Ascending aorta (tissue), 2 donors: ENCODE measurements at places on chromosomes 16 and 17.
A peak's percentile ranks its signal among the peaks of the same experiment; 100 is the strongest.

- DNase-seq: no peak
Observed at GRCh38 chr16:68022278-68022727, 729 bp downstream of the DDX28 start.

GRCh38 chr16:52251495-52251894 lies 295.4 kb downstream of the TOX3 start:
- no peak for DNase-seq

DNA sequence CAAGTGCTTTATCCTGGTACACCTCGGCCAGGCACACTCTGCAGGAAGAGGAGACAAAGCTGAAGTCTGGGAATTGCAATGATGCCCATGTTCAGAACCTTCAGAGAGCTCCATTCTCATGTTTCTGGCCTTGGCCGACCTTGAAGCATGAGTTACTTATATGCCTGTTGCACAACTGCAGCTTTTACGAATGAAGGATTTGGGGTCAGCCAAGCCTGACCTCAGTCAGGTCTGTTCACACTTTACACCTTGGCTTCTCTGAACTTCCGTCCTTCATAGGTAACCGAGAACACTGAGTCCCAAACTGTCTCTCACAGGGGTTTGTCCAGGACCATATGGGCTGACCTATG lies 66.7 kb downstream of the GTF3C1 start:
- no peak for DNase-seq

DNA sequence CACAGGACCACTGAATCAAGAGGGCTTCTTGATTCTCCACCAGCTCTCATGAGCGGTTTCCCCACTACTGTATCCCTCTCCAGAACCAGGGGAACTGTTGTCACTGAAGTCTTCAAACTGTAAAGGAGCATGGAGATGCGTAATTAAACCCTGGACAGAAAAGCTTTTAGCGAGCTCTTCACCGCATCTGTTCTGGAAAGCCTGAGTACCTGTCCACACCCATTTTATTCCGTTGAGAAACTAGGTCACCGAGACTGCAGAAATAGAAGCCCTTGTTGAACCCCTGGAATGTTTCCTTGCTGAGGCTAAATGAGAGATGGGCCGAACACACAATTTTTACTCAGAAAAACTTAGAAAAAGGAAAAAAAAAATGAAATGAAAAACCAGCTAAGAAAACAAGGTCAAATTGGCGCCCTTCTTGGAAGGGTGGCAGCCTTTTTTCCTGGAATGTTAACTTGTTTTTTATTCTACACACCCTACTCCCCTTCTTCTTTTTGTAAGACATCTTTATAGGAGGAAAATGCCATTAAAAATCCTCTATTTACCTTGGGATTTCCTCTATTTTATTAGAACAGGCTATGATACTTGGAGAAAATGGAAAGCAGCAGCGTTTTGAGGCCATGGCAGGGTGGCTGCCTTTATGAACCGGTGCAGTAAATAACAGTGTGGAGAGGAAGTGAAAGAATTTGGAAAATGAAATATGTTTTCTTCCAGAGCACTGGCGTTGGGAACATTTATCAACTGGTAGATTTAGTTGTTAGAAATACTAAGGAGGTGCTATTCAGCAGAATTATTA lies 52.6 kb upstream of the CRISPLD2 start:
- no peak for DNase-seq

DNA sequence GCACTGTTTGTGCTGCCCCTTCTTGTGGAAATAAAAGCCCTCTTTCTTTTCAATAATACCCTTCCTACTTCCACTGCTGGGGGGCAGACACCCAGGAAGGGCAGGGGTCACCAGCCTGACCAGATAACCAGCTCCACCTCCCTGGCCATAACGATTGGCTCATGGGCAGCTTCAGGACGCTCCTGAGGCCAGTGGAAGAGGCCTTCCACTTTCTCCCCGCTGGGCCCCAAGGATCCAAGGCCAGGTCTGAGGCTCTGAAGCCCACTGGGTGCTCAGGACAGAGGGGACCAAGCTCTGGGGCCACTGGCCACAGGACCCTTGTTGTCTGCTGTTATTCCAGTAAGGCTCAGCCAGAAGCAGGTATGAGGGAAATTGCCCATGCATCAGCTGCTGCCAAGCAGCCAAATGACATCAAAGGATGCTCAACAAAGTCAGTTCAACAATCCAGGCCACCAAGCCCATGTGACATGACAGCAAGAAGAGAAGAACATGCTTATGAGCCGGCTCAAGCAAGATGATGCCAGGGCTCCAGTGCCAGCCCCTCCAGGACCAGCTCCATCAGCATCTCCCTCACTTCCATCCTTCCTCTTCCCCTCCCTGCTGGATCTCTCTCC lies 238.8 kb downstream of the ZNF423 start:
- DNase-seq: peak; percentile 46

DNA sequence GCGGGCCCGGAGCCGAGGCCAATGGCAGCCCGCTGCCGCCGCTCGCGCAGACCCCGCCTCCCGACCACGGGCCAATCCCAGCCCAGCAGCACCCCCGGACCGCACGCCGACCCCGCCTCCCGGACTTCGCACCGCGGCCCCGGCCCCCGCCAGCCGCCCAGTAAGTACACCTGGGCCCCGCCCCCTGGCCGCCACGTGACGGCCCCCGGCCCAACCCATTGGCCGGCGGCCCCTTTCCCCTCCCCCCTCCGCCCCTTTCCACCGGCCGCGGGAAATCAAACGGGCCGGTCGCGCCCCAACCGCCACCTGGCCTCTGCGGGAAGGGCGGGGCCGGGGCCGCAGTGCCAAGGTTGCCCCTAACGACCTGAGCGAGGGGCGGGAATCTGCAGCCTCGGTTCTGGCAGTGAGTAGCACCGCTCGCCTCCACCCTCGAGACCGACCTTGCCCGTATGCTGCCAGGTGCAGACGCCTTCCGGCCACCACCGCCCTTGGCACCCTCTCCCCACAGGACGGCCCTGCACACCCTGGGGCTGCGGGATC lies at the start of gene YBX2:
Gene YBX2 (minus strand): TSS at position 26 of the 540 bp plus-strand sequence. CDS start 139 bp downstream, outside the sequence.
- DNase-seq: no peak

- DNase-seq: no peak
Observed at GRCh38 chr17:72280881-72281280, 160.1 kb downstream of the SOX9 start.

GRCh38 chr16:3948378-3948995 lies 68.0 kb upstream of the CREBBP start:
- DNase-seq: no peak

GRCh38 chr16:67202956-67203493 lies 4.1 kb downstream of the ELMO3 start:
- no peak for DNase-seq

DNA sequence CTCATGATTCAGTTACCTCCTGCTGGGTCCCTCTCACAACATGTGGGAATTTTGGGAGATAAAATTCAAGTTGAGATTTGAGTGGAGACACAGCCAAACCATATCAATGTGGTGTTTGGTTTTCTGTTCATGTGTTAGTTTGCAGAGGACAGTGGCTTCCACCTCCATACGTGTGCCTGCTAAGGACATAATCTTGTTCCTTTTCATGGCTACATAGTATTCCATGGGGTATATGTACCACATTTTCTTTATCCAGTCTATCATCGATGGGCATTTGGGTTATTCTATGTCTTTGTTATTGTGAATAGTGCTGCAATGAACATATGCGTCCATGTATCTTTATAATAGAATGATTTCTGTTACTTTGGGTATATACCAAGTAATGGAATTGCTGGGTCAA lies 4.5 kb upstream of the WWOX start:
- no peak for DNase-seq

DNA sequence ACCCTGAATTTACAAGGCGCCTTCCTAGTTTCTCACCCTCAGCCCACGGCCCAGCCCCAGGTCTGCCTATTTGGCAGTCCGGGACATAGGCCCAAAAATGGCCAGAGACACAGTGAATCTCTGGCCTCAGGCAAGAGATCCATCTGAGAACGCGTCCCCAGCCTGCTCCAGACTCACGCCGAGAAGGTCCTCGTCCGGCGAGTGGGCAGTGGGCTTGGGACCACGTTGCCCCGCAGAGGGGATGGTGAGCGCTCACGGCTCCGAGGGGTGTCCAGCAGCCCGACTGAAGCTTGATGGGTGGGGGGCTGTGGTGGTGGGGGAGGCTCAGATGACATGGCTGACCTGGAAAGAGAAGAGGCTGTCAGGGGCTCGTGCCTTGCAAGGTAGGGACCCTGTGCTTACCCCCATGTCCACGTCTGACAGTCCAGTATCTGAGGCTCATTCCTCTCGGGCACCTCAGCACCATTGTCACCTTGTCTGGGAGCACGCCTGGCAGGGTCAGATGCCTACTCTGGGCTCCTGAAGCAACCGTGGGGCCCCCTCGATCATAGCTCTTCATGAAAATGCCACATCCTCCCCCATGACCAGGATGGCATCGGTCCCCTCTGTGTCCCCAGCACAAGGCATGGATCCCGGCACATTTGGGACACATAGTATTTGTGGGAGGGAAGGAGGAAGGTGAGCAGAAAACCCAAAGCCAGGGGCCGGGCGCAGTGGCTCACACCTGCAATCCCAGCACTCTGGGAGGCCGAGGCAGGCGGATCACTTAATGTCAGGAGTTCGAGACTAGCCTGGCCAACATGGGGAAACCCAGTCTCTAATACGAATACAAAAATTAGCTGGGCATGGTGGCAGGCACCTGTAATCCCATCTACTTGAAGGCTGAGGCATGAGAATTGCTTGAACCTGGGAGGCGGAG lies 9.6 kb downstream of the CARHSP1 start:
- no peak for DNase-seq

DNA sequence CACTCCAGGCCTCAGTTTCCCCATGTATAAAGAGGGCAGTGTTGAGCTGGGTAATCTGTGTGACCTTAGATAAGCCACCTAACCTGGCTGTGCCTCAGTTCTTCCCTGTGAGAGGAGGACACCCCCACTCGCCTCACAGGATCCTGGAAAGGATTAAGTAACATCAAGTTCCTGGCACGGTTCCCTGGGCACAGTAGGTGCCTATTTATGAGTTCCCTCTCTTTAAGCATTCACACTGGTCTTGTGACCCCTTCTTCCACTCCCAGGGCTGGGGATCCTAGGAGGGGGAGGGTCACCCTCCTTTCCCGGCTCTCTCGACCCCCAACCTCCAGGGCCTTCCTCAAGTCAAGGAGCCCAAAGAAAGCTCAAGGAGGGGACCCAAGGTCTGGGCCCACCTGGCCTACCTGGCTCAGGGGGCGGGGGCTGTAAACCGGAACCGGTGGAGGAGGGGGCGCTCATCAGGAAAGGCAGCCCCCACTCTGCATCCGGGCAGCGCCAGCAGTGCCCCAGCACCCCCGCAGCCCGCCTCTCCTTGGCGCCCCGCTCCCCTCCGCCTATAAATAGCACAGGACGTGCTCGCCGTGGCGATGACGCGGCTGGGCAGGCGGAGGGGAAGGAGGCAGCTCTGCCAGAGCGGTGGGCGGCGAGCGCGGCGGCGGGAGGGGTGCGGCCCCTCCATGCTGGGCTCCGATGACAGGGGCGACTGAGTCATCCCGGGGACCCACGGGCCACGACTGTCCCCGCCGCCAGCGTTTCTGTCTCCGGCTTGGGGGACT lies 9.4 kb downstream of the RPL19 start:
- peak; percentile 79 for DNase-seq

GRCh38 chr16:77344341-77344740 lies 90.5 kb downstream of the ADAMTS18 start:
- no peak for DNase-seq

DNA sequence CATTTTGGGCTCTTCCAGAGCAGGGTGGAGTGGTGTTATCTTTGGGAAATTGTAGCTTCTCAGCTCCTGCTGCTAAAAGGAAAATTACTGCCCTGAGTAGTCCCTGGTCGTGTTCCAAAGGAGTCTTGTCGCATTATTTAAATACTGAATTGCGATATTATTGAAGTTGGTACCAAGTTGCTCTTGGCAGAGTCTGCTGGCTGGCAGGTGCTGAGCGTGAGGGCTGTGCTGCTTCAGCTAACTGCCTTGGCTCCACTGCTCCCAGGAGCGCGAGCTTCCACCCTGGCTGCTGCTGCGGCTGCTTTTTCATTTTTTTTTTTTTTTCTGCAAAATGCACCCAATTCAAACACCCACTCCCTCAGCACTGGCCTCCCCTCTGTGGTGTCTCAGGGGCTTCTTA lies 289.8 kb downstream of the MAF start:
- DNase-seq: no peak

- DNase-seq: peak; percentile 97
Observed at GRCh38 chr17:2400877-2401425, at the start of gene MNT. Gene MNT (minus strand): TSS chr17:2401060. CDS start chr17:2400712, 348 bp downstream.

- DNase-seq: no peak
Observed at GRCh38 chr17:73878923-73879322, 234.7 kb upstream of the SDK2 start.

DNA sequence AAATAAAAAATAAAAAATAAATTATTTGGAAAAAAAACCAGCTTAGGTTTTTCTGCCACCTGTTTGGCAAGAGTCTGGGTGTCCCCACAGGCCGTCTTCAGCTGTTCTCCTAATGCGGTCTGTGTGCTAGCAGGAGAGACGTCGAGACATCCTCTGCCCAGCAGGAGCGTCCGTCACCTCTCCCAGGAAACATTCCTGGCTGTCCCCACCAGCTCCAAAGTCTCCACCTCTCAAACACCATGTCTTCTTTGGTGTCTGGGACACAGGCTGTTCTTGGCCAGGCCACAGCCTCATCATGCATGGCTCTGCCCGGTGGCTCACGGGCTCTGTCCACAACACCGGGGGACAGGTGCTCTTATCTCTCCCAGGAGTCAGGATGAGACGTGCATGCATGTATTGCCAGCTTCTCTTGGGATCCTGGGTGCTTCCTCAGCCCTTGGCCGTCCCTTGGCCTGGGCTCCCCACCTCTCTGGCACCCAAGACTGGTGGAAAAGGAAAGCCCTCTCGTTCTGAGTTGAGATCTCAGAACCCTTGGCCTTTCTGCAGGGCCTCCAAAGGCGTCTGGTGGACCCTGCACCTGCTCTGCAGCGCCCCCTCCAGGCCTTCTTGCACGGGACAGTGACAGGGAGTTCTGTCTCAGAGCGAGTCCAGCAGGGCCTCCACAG lies 84.9 kb upstream of the CBX4 start:
- DNase-seq: no peak

- DNase-seq: no peak
Observed at GRCh38 chr17:51805765-51806164, 352.7 kb downstream of the CA10 start.

DNA sequence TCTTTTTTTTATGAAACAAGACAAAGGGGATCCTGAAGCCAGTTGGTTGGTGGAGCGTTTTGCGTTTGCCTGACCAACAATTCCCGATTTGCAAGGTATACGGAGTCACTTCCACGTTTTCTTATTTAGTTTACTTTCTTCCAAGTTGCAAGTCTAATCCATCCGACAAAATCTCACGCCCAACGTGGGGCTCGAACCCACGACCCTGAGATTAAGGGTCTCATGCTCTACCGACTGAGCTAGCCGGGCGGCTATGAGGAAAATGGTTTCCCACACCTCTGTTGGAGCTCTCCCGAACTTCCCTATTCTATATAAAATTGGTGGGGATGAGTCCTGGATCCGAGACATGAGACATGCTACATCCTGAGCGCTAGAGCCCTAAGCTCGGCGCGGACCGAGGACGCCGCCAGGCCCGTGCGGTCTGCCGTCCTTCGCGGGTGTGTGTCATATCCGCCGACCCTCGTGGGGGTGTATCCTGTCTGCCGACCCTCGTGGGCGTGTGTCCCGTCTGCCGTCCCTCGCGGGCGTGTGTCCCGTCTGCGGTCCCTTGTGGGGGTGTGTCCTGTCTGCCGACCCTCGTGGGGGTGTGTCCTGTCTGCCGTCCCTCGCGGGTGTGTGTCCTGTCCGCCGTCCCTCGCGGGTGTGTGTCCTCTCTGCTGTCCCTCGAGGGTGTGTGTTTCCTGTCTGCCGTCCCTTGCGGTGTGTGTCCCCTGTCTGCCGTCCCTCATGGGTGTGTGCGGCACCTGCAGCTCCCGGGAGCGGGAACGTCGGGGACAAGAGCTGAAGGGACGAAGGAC lies 22.6 kb downstream of the ZNF213 start:
- peak; percentile 83 for DNase-seq
